ENCODE measurements at places on chromosomes 11 and 22.

DNA sequence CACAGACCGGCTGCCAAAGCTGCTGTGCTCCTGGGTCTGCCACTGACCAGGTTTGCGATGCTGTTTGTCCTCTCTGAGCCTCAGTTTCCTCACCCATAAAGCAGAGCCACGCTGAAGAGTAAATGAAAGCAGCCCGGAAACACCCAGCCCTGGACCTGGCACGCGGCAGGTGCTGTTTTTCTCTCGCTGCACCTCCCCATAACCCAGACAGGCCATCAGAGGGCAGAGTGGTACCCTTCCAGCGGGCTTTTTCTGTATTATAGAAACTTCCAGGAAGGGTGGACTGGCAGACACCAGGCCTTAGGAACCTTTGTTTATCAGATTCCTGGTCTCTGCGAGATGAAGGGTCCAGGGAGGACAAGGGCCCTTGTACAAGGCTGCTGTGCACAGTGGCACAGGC, 17.9 kb upstream of the FGF19 start:
- no peak for DNase-seq

DNA sequence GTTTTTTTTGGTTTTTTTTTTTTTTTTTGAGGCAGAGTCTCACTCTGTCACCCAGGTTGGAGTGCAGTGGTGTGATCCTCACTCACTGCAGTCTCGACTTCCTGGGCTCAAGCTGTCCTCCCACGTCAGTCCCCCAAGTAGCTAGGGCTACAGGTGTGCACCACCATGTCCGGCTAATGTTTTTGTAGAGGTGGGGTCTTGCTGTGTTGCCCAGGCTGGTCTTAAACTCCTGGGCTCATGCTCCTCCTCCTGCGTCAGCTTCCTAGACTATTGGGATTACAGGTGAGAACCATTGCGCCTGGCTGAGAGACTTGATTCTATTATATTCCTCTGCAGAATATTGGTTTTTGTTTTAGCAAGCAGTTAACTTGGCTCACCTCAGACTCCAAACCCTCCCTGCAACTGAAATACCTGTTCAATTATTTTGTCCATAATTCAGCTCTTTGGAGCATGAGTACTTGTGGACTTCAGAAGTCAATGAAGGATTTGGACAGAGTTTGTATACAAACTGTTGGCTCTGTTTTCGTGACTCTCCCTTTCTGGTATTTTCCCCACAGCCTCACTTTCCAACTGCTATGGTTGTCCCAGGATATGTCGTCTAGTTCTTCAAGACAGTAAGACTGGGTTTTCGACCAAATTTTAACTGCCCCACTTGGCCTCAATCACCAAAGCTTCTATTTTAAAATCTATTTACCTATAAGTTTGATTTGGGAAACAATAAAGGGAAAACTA, 69.1 kb upstream of the ADORA2A start:
- DNase-seq, result no peak

DNA sequence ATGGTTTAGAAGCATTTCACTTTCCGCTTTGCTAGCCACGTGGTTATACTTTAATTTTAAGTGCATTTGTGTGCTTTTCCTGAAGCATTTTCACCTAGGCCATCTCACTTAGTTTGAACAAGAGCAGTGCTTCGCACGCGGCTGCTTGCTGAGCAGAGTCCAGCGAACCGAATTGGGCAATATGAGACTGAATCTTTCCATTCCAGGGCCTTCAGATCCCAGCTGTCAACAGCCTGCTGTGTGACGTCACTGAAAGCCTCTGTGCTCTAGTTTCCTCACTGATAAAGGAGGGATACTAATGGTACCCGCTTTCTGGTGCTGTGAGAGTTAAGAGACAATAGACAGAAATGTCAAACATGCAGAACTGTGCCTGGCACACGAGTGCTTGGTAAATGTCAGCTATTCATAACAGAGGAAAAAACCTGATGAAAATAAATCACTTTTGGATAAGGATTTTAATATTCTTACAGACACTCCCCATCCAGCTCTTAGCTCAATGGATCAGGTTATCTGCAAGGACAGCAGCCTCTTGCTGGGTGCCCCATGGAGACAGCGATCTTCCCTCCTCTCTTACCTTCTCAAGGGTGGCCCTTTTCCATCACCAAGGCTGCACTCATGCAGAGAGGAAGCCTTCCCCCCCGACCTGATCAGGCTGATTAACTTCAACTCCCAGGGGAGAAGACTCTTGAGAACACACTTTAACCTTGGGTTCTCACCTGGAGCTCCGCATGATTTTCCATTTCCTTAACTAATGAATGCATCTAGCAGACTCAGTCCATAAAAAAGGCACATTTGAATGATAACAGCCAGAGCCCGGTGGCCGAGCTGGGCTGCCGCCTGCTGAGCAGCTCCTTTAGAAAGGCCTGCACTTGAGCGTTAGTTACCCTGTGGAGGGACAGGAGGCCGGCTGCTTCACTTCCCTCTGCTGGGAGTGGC, 3.5 kb upstream of the GLB1L3 start:
- no peak for DNase-seq

DNA sequence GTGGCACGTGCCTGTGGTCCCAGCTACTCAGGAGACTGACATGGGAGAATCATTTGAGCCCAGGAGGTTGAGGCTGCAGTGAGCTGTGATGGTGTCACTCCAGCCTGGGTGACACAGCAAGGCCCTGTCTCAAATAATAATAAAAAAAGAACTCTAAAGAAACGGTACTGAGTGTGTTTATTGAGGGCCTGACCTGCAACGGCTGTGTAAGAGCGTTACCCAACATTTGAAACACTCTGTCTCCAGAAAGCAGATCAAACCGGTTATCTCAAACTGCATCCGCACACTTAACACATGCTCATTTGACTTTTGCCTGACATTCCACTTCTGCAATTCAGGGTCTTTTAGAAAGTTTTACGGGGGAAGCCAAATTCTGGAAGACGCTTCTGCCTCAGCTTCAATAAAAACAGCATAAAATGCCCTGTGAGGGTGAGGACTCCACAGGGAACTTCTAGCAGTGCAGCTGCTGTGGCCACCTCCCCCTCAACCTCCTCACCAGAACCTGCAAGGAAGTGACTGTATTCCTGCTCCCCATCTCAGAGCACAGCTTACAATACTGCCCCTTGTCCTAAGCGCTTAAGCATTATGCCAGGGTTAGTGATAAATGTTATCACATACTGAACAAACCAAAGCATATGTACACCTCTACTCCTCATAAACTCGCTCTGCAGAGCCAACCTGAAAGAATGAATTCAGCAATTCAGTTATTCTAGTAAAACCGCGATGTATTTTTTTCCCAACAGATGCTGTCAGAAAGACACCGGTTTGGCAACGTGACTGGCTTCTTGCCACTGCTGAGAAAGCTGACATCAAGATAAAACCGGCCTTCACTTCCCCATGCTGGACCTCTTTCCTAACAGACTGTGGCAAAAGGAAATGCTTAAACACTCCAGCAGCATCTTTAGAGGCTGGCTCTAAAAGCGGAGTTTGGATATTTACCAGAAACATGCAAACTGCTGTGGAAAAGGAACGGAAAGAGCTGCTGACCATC, 52.2 kb downstream of the PRDM10 start:
- DNase-seq, result no peak

- DNase-seq, result no peak
Observed at GRCh38 chr11:36615826-36616225, 17.8 kb upstream of the RAG2 start.

DNA sequence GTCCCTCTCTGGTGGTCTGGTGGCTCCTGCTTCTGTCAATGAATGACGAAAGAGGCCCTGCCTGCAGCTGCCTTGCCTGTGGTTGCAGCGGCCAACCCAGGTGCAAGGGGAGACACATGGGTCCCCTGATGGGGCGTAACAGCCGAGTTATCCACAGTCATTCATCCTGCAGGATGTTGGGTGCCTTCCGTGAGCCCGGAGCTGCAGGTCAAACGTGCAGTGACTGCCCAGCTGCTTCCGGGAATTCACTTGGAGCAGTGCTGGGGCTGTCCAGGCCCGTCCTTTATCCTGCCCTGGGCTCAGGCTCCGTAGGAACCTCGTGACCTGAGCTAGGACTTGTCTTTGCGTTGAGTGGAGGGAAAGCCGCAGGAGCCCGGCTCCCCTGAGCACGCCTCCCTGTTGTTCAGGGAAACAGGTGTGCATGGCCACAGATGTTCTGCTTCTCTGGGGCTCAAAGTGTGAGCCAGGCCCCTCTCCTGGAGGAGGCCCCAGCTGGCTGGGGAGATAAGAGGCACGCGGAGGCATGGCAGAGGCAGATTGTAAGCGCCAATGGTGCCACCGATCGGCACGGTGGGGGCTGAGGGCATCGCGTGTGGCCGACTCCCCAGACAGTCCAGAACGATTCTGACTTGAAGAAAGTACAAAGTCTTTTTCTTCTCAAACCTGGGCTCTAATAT, 635.4 kb downstream of the BRD1 start:
- DNase-seq, result no peak

DNA sequence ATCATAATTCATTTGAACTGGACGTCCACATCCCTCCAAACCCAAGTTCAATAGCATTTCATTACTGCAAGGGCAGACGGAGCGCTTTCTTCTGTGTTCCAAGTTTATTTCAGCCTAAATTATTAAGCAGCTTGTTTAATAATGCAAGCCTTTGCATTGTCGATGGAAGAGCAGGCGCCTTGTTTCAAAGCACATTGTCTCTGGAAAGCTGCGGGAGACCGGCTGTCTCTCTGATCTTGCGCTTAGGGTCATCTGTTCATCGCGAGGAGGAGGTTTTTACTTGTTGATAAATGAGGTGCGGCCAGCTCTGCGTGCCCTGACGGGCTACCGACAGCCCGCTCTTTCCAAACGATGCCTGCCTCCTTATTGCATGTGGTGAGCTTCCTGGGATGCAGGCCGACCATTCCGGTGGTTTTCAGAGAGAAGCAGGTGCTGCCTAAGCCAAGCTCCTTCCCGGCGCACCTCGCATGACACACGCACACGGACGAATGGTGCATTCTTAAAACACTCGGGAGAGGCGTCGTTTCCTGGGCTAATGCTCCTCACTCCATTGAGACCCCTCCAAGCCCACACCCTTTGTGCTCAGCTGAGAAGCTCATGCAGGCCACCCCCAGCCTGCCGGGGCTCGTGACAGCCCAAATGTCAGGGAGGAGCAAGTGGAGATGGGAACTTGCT, 456.9 kb downstream of the BRD1 start:
- no peak for DNase-seq
